ENCODE measurements at places on chromosomes 2 and 18.

DNA sequence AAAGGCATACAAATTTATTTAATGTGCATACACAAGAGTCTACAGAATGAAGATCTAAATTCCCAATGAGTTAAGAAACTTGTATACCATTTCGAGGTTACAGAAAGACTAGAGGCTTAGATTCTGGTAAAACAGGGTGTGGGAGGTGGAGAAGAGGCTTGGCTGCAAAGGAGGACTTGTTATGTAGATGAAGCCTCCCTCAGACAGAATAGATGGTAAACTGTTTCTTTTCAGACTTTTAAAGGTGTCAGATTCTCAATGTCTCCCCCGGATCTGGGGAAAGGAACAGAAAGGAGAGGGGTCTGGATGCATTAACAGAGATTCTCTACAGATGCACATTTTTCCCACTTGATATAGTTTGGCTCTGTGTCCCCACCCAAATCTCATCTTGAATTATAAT, 126.0 kb downstream of the ST6GAL2 start:
- DNase-seq, result no peak

- DNase-seq, result no peak
These were observed 24.7 kb downstream of the CCDC138 start for GRCh38 chr2:108810993-108811957.

GRCh38 chr2:150374492-150374891, 113.0 kb downstream of the RND3 start:
- no peak for DNase-seq

DNA sequence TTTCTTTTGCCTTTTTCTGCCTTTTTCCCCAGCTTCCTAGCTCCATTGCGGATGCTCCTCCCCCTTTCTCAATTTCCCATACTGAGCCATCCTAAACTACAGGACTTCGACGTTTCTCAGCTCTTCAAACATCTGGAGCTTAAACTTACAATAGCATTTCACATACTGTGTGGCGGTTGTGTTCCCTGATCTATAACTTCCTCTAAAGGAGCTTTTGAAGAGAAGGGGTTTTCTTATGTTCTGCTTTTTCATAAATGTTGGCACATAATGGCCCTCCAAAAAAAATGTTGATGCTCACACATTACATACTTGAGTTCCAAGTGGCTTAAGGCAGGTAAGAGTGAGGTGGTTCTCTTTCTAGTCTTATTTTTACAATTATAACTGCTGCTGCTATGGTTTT, 87.4 kb downstream of the RNF144A start:
- DNase-seq, result no peak

- no peak for DNase-seq
These were observed 2.0 kb downstream of the VAMP8 start for GRCh38 chr2:85579266-85579935.

DNA sequence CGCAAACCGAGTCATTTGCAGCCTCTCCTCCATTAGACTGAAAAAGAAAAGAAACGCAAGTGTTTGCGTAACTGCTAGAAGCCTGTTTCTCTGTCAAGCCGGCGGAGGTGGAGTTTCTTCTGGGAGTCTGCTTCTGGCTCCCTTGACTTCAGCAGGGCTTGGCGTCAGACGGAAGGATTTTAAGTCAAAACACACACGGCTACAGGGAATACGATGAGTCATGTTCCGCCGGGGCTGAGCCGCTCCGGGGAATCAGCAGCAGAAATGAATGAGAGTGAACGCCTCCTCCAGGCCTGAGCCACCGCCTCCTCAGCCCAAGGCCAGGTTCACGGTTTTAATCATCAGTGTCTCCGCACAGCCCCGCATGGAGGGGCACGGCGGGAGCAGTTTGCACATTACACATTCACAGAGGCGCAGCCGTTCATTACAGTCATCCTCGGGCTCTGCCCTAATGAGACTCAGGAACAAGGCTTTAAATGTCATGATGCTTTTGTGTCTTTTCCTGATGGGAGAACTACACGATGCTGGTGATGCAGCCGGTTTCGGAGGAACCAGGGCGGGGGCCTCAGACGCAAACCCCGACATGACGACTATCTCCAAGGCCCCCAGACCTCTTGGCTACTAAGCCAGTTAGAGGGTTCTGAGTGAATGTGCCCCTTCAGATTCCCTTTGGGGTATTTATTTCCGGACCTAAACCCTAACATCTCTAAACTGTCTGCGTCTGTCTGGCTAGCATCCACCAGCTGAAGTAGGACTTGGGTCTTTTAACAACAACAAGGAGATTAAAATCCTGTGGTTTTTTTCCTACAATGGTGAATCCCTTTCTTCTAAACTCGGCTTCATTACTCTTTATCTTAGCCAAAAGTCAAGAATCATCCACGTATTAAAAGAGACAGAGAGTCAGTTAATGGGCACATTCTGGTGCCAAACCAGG, 11.1 kb upstream of the SCG2 start:
- peak; percentile 92 for DNase-seq

- peak; percentile 75 for DNase-seq
These were observed 96.4 kb downstream of the RTP5 start for GRCh38 chr2:241965931-241966412.

- DNase-seq, result no peak
These were observed 30.1 kb downstream of the IL37 start for GRCh38 chr2:112940859-112941625.

GRCh38 chr2:224110811-224111210, 71.7 kb upstream of the SERPINE2 start:
- DNase-seq, result no peak

GRCh38 chr2:98577313-98577712, 31.0 kb downstream of the COA5 start:
- no peak for DNase-seq

DNA sequence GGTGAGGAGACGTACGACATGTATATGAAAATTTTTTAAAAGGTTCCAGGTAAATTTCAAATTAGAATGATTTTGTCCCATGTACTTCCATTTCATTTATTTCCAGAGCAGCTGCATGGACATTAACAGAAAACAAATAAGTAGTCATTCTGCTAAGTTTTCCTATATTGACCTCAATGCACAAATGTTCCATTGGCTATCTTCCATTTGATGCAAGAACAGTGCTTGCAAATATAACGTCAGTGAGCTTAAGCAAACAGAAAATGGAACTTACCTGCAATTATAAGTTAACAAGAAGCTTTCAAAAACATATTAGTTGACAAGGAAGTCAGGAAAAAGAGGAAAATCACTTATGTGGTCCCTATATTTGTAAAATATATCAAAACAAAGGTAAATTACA, 16.6 kb downstream of the PAIP2B start:
- DNase-seq, result no peak

DNA sequence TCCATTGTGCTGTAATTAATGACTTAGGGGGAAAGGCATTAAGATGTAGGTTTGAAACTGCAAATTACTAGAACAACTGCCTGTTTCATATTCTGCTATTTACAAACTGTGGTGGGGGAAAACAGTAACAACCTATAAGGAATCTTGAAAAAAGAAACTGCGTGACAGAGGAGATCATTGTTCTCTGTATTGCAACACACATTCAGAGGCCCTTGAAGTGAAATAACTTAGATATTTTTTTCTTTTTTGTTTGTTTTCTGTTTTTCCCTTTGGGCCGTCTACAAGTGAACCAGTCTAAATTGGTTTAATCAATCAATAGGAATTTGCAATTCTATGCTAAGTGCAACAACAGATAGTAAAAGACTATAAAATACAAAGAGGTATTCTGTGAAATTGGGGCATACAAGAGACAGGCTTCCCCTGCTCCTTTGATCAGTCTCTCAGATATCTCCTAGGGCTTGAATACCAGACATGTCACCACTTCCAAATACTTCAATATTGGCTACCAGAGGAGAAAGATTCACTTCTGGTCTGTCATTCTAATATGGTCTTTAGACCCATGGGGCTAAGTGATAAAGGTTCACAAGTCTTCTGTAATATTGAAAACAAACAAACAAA, 2055.1 kb upstream of the CELF4 start:
- no peak for DNase-seq

- no peak for DNase-seq
These were observed 26.2 kb downstream of the TTC21B start for GRCh38 chr2:165927353-165927752.

- no peak for DNase-seq
These were observed 41.4 kb upstream of the CYBRD1 start for GRCh38 chr2:171480908-171481307.

GRCh38 chr2:148350199-148350598, 294.4 kb upstream of the EPC2 start:
- DNase-seq, result no peak

GRCh38 chr18:58222432-58223125, 178.6 kb downstream of the NEDD4L start:
- no peak for DNase-seq

DNA sequence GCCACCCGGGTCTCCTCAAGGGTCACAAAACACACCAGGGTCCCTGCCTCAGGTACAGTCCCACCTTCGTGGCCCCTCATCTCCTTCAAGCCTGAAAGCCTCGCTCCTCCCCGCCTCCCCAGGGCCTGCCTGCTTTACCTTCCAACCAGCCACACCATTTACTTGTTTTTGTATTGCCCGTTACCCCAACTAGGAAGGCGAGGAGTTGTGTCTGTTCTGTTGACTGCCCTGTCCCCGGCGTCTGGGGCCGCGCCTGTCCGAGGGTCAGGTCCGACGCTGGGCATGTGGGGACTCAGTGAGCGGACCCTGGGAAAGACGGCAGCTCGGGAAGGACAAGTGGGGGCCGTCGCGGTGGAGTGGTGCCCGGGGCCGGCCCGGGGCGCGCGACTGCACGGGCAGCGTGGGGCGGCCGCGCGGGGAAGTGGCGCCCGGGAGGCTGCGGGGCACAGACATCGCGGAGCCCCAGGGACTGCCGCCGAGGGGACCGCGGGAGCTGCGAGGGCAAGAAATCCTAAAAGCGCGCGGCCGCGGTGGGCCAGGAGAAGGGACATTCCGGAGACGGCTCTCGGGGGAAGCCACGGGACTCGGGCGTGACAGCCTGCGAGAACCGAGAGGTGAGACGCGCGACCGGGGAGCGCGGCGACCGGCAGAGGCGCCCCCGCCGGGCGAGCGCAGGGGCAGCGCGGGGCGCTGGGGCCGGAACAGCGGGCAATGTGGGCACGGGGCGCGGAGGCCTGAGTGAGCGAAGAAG, 797 bp upstream of the GRHL1 start:
- DNase-seq, result no peak

GRCh38 chr2:191038241-191038725, 24.3 kb upstream of the STAT1 start:
- peak; percentile 82 for DNase-seq

- DNase-seq, result no peak
These were observed 112.9 kb downstream of the PLB1 start for GRCh38 chr2:28608500-28609424.

GRCh38 chr2:160253440-160254188, 53.5 kb upstream of the ITGB6 start:
- no peak for DNase-seq

- DNase-seq, result no peak
These were observed 68.0 kb downstream of the LDLRAD4 start for GRCh38 chr18:13286456-13287125.

GRCh38 chr2:199101487-199101886, 356.3 kb downstream of the SATB2 start:
- DNase-seq, result no peak

- peak; percentile 78 for DNase-seq
These were observed 261.1 kb upstream of the RASGRP3 start for GRCh38 chr2:33215299-33215698.

DNA sequence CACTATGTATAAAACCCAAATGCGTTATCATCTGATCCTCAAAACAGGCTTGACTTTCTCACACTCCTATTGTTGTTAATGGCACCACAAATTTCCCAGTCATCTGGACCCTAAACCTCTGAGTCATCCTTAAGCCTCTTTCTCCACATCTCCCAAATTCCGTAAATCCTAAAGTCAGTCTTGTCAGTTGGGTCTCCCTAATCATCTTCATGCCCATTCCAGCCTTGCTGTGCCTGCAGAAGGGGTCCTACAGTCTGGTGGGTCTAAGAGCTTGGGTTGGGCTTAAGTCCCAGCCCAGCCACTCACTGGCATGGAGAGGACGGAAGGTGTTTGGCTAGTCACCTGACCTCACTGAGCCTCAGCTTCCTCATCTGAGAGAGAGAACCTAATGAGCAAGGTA, 265.1 kb upstream of the SIX3 start:
- DNase-seq, result no peak

- no peak for DNase-seq
These were observed 695.8 kb upstream of the HS6ST1 start for GRCh38 chr2:129014432-129014831.

GRCh38 chr18:58965291-58966004, 100.8 kb downstream of the ZNF532 start:
- DNase-seq, result no peak

DNA sequence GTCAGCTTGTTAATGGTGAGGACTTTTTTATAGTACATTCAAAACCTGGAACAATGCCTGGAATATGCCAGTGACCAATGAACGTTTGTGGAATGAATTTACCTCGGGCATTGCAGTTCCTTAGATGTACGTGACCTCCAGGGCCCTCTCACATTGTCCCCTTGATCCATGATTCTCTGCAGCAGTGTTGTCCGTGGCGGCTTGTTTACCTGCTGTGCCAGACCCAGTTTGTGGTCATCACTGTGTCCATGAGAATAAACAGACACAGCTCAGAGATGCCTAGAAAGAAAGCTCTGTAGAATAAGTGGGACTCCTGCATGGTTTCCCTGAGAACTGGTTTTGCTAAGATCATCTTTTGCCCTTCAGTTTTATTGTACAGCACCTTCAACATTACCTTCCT, 1132.2 kb downstream of the DPP10 start:
- DNase-seq, result no peak

DNA sequence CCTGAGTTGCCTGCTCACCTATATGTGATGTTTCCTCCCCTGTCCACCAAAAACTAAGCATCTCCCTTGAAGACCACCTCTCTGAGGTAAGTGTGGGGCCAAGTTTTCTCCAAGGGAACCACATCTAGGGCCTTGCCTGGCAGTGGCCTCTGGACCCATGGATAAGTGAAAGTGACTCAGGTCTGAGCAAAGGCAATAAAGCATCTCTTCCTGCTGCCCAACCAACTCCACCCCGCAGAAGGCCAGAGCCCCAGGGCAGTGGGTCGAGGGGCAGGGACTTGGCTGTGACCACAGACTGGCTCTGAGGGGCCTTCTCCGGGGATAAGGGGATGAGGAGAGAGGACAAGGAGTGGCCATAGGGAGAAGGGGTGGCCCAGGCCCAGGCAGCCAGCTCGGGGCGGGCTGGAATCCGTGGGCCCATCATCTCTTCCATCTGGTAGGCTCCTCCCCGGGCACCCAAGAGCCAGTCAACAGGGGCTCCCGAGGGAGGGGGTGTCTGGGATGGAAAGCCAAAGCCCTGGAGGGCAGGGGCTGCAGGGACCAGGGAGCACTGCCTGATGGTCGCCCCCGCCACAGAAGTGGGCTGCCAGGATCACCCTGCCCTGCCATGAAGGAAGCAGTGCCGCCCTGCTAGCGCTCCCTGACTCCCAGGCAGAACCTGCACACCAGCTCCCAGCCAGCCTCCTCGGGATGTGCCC, 33.4 kb downstream of the EMX1 start:
- no peak for DNase-seq

GRCh38 chr18:7856733-7857132, 289.6 kb downstream of the PTPRM start:
- DNase-seq, result no peak

- DNase-seq, result no peak
These were observed 24.4 kb downstream of the SERPINB4 start for GRCh38 chr18:63619661-63620060.

GRCh38 chr2:117858336-117858735, 43.8 kb downstream of the DDX18 start:
- DNase-seq, result no peak

GRCh38 chr18:58566556-58567292, 62.2 kb downstream of the ALPK2 start:
- DNase-seq, result no peak

- DNase-seq, result no peak
These were observed 1.2 kb upstream of the E2F6 start for GRCh38 chr2:11467129-11467649.
